ENCODE measurements at places on chromosomes 6 and 20. TPM values are rescaled to one million over a fixed set of nuclear protein-coding genes. Genes with fewer than 3 reads are reported as not detected.

The MAPK13 gene
- 21.4 TPM for polyA plus RNA-seq

GRCh38 chr20:41854765-41855164, 236.6 kb upstream of the CHD6 start:
- no peak for DNase-seq

DNA sequence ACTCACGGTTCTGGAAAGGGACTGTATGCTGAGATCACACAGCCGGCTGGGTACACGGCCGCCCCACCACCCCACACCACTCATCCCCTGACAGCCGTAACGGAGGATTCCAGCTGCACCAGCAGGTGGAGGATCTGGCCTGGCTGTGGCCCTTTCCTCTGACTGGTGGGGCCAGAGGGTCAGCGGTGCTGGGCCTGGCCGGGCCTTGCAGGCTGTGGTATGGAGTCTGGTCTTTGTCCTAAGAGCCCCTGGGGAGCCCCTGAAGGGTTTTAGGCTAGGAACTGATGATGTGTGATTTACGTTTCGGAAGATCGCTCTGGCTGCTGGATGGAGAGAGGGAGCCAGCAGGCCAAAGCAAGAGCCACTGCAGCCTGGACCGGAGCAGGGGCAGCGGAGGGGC, 26.6 kb downstream of the NOL4L start:
- DNase-seq = no peak

- no peak for DNase-seq
Observed at GRCh38 chr6:56160489-56160888, 86.9 kb downstream of the COL21A1 start.

The SIRPB1 gene
- 0.30 TPM for polyA plus RNA-seq

- no peak for DNase-seq
Observed at GRCh38 chr6:11538819-11539468, 1.4 kb downstream of the TMEM170B start.

The CDH26 gene
- polyA plus RNA-seq = 0.43 TPM

Measured in right renal pelvis (tissue), 4 donors.